ENCODE measurements at places on chromosomes 7 and 10. TPM values are rescaled to one million over a fixed set of nuclear protein-coding genes. Genes with fewer than 3 reads are reported as not detected.

The TACR2 gene
- 0.19 TPM for total RNA-seq

The ZNF789 gene
- total RNA-seq, result 2.9 TPM

DNA sequence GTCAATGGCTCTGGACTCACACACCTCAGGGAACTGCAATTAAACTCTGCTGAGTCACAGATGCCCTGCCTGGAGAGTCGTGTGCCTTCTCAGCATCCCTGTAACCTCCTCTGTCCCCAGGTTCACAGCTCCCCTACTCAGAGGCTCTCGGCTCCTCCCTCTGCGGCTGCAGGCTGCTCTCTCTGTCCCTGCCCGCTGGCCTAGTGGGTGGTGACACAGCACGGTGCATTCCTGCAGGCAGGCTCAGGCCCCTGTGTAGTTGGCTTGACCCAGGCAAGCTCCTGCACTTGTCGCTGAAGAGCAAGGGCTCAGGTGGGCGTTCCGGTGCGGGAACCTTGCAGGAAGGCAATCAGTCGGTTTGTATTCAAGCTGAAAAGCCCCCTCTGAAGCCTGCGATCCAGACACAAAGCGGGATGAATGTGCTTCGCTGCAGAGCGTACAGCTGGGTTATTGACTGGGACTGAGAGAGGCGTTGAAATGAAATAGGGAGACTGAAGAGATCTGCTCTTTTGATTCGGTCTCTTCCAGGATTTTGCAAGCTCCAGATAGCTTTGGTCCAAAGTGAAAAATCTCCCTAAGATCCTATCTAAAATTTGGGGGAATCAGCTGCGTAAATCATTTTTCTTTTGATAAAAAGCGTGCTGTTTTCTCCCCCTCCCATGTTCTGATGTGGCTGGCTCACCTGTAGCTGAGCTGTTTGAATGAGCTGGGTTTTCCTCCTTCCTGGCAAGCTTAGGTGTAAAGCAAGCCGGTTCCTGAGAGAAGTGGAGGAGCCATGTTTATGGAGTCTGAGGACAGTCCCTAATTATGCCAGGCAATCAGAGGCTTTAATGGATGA, 208.7 kb upstream of the PHYHIPL start:
- DNase-seq, result peak; percentile 72

DNA sequence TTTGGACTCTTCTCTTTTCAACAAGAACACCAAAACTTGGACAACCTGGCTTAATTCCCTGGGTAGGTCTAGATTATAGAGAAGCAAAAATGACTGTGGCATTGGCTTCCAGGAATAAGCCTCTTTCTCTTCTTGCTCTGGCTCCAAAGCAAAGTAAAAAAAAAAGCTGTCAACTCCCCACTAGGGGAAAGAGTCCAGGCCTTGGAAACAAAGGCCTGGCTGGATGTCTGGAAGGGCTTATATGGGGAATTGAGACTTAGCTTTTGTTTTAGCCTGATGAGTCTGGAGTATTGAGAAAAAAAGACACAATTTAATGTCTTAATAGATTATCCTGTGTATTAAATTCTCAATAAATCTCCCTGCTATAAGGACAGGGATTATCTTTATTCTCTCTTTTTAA, 300.6 kb downstream of the SORCS3 start:
- DNase-seq, result no peak

DNA sequence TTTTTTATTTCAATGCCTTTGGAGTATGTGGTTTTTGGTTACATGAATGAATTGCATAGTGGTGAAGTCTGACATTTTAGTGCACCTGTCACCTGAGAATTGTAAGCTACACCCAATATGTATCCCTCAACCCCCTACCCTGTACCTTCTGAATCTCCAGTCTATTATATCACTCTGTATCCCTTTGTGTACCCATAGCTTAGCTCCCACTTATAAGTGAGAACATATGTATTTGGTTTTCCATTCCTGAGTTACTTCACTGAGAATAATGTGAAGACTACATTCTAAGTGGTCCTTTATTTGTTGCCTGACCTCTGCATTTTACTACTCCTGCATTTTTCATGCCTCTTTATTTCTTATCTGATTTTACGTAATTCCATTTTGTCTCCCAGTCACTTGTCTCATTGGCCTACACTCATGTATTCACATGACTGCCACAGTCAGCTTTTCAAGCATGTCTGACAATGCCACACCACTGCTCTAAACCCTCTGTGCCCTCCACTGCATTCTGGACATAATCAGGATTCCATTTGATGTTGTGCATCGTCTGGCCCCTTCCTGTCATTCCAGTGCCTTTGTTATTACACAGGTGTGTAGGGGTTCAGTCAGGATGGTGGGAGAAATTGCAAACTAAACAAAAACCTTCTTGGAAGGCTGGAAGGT, 1325.5 kb downstream of the XPNPEP1 start:
- DNase-seq, result no peak

The OPN4 gene
- total RNA-seq, result 0.41 TPM

- no peak for DNase-seq
These were observed 296.1 kb upstream of the SEMA3A start for GRCh38 chr7:84490661-84491060.

GRCh38 chr10:128994598-128995143, 472.4 kb upstream of the MGMT start:
- DNase-seq, result no peak

GRCh38 chr10:68668972-68669371, 52.1 kb upstream of the CCAR1 start:
- DNase-seq, result no peak

The SPAM1 gene
- not detected for total RNA-seq

GRCh38 chr7:30864101-30864500, 47.6 kb upstream of the AQP1 start:
- DNase-seq, result no peak

- DNase-seq, result no peak
These were observed 1011.2 kb upstream of the GHITM start for GRCh38 chr10:83127942-83128575.

The CUBN gene
- 0.92 TPM for total RNA-seq

The PAPOLB gene
- total RNA-seq, result 0.08 TPM

GRCh38 chr10:68106656-68107055, 2.6 kb upstream of the MYPN start:
- no peak for DNase-seq

GRCh38 chr7:135263321-135263970, 29.8 kb downstream of the STRA8 start:
- no peak for DNase-seq

The CLEC2L gene
- not detected for total RNA-seq

The TMEM130 gene
- total RNA-seq, result not detected

DNA sequence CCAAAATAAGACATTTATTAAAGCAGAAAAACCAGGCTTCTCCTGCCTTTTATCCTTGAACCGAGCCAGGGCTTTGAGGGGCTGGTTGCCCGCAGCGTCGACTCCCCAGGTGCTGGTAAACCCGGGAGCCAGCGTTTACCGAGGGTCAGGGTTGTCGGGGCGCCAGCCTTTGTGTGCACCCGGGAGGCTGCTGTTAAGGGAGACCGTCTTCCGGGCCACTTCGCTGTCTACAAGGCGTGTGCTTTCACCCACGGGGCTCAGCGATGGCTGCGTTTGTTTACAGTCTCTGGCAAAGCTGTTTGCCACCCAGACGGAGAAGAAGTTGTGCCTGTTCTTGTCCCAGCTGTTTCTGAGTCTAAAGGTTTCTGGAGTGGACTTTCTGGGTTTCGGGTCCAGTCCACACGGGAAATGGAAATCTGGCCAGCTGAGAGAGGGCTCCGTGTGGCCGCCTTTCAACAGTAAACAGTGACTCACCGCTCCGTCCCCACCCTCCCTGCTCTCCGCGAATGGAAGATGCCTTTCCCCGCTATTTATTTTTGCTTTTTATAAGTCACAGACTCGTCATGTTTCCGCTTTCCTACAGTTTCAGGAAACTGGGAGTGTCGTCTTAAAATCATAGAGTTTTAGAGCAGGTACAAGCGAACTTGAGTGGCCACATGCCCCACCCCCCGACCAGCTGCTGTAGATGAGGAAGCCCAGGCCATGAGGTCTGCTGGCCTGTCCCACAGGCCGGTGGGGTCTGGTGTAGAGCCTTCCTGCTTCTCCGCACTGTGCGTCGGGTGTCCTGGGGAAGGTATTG, 2.2 kb downstream of the MAFK start:
- DNase-seq, result peak; percentile 91

DNA sequence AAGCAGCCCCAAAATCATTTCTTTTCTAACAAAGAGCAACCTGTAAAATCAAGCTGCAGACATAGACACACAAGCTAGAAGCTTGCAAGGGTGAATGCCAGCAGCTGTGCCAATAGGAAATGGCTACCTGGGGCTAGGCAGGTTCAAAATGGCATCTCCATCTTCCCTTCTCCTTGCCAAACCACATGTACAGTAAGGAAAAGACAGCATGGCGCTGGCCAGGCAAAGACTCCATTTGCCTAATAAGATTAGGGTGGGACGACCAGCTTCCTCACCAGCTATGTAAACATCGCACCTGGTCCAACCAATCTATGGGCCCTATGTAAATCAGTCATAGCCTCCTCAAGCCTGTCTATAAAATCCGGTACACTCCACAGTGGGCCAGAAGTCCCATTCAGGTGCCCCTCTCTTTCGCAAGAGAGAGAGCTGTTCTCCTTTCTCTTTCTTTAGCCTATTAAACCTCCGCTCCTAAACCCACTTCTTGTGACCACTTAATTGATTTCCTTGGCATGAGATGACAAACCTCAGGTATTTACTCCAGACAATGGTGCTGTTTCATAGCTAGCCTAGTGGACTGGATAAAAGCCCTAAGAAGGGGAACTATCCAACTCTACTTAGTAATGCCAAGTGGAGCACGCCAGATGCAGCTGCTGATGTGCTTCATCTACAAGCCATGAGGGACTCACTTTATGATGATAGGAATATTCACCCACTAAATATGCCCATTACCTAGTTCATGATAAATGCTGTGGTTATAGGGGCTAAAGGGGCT, 44.1 kb downstream of the HTR7 start:
- no peak for DNase-seq

- DNase-seq, result no peak
These were observed 13.4 kb downstream of the HIP1 start for GRCh38 chr7:75725306-75725705.

DNA sequence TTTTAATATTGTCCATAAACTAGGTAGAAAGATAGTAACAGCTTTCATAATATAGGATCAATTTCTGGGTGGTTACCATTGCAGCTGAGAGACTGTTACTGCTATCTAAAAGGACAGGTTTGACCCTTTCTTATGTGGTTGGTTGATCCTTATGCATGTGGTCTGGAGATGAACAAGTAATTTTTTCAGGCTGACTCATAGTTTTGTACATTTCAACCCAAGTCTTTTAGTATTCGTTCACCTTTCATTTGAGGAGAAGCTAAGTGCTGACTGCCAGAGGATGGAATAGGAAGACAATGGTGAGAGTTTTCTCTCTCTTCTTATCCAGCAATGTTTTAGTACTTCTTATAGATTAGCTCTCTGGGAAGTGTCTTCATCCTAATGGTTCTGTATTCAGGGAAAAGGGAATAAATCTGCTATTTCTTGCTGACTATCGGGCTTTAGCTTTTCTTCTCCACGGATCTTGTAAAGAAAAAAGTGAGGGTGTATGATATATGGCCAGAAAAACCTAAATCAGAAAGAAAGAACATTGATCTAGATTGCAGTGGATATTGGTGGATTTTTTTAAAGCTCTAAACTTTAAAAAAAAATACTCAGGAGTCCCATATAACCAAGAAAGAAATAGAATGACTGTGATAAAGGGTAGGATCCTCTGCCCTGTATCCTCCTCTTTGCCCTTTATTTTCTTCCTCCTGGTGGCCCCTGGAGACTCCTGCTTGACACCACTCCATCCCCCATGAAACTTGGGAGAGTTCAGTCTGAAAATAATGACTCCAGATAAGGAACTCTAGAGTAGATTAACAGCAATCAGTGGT, 88.0 kb downstream of the CPED1 start:
- no peak for DNase-seq

DNA sequence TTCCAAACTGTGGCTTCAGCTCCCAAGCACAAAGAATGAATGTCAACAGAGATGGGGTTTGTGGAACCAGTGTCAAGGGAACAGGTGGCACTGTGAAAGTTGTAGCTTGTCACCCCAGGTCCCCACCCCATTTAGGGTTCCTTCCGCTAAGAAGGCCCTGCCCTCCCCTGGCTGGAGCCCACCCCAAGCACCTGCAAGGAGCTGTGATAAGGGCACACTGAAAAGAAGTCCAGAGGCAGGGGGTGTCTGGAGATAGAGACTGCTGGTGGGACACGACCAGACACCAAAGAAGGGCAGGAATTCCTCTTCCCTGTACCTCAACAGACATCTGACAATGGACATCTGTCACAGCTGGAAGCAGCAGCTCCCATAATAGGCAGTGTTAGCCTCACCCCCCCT, 4.5 kb downstream of the GRID1 start:
- no peak for DNase-seq

The CHAT gene
- not detected for total RNA-seq

DNA sequence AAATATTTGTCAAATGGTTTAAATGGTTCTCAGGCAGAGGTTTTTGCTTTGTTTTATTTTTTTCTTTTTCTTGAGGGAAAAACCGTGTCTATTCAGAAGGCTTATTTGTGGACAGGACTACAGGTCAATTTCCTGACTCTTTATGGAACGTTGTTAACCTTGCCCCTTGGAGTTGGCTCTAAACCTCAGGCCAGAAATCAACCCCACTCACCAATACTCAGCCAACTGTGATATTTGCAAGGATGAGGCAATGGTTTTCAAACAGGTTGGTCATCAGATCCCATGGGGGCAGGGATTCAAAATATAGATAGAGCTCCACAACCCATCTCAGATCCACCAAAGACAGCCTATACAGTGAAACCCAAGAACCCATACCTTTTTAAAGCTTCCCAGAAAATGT, 10.2 kb downstream of the PDLIM1 start:
- no peak for DNase-seq

- DNase-seq, result no peak
These were observed 18.8 kb downstream of the NUDT1 start for GRCh38 chr7:2260820-2261219.

- no peak for DNase-seq
These were observed 386.0 kb upstream of the HPS1 start for GRCh38 chr10:98832738-98833137.

The THSD7A gene
- 1.5 TPM for total RNA-seq

GRCh38 chr10:62839590-62839989, 23.4 kb upstream of the EGR2 start:
- no peak for DNase-seq

The CFAP69 gene
- 1.6 TPM for total RNA-seq

- no peak for DNase-seq
These were observed 178.6 kb upstream of the BET1 start for GRCh38 chr7:94182721-94183120.

DNA sequence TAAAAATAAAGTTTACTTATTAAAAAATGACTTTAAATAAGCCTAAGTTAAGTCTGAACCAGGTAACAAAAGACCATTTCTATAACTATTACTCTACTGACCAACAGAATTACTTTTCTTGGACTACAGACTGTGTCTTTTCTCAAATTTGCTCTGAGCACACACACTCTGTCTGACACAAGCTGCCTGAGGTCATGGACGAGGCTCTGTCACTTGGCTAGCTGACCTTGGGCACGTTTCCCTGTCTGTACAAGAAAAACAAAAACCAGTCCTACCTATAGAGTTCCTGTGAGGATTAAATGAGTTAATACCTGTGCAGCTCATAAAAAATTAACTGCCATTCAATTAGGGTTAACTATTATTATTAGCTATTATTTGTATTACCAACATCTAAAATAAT, 22.9 kb downstream of the ATE1 start:
- no peak for DNase-seq

The DNAJC12 gene
- total RNA-seq, result 7.1 TPM

- DNase-seq, result no peak
These were observed 151.2 kb downstream of the MPP7 start for GRCh38 chr10:28151636-28152035.

Data from Right ventricle myocardium inferior (tissue), 1 donor.